ENCODE measurements at places on chromosomes 7 and 10.

DNA sequence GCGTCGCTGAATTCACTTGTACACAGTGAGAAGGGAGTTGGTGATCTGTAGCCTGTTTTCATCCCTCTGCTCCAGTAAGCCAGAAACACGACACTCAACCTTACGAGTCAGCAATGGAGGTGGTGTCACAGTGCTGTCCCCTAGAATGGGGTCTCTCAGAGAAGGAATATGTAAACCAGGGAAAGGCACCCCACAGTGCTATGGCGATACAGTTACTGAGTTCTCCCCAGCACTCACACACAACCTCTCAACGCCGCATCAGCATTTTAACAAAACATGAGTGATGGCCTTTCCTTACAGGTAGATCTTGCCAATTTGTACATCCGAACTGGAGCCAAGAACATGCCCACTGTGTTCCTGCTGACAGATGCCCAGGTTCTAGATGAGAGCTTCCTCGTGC, 196.3 kb downstream of the CDCA7L start:
- no peak for DNase-seq

DNA sequence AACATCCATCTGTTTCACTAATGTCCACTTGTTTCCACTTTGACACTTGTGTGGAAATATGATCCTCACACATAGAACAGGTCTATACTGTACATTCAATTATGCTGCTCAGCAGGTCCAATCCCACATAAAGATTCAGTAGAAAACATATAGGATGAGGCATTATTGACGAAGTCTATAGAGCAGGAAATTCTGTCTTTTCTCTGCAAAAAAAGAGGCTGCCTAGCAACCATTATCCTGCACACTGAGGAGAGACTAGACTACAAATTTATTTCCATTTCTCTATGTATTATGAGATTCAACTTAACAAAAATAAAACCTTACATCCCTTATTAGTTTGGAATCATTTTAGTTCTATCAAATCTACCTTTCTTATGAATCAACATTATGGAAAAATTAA, 204.6 kb upstream of the POM121L12 start:
- DNase-seq, result no peak

DNA sequence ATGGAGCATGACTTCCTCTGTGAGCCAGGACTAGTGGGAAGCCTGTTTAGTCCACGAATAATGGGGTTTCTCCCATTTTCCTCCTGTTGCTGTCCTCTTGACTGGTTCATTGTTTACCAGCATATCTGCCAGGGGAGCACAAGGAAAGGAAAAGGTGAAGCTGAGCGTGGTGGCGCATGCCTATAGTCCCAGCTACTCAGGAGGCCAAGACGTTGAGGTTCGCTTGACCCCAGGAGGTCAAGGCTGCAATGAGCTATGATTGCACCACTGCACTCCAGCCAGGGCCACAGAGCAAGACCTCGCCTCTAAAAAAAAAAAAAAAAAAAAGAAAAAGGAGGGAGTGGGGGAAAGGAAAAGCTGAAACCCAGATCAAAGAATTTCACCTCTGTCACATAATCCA, 5.8 kb upstream of the IL2RA start:
- no peak for DNase-seq

GRCh38 chr10:104966563-104967297, 325.6 kb downstream of the SORCS3 start:
- DNase-seq, result no peak

DNA sequence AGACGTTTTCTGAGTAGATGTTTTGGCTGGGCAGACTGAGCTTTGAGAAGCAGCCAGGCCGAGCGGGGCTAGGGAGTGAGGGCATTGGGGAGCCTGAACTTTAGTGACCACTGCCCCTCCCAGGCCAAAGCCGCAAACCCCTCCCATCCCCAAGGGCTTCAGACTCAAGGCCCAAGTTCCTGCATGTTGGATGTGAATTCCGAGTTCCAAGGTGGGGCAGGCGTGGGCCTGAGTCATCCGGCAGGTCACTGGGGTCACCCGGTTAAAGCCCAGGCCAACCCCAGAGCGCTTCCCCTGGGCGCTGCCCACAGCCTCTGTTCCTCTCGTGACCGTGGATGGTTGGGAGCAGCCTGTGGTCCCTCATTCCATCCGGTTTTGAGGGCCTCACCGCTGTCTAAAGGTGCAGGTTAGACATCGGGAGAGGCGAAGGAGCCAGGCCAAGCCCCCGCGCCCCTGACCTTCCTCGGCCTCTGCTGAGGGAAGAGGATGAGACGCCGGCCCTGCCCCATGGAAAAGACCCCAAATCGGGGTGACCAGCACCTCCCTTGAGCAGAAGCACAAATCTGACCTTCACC, 6.9 kb upstream of the PDGFA start:
- DNase-seq, result no peak

DNA sequence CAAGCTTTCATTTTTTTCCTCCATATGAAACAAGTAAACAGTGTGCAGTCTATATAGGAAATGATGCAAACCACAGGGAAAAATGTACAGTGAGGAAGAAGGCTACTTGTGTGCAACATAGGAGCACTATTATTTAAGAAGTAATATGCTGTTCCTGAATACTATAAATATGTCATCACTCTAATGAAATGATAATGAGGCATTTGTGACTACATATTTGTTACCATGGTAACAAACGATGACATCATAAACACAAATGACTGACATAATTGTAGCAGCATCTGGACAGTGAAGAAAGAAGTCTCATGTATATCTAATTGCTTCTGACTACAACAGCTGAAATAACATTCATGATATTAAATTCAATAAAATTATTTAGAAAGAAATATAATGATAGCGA, 164.8 kb downstream of the C7orf25 start:
- DNase-seq, result no peak

DNA sequence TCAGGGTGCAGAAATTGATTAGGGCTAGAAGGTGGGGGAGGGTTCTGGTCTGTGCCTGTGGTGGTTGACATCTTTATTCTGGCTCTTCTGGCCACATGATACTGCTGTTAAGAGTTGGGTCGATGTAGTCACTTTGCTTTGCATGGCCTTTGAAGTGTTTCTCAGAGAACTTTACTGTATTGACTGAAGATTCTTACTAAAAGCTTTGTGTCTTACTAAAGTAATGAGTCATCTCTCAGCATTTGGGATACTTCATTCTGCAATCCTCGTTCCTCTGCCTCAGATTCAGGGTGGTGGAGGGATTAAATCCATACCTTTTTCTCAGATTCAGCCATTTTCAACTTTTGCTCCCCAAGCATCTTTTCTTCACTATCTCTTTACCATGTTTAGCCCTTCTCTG, 38.6 kb downstream of the STEAP4 start:
- no peak for DNase-seq

- no peak for DNase-seq
These were observed 23.0 kb downstream of the ZFAND2A start for GRCh38 chr7:1136841-1137516.

- no peak for DNase-seq
These were observed 12.3 kb upstream of the GATA3 start for GRCh38 chr10:8041992-8042720.

- DNase-seq, result no peak
These were observed 24.5 kb upstream of the SEMA3C start for GRCh38 chr7:80943342-80943741.

DNA sequence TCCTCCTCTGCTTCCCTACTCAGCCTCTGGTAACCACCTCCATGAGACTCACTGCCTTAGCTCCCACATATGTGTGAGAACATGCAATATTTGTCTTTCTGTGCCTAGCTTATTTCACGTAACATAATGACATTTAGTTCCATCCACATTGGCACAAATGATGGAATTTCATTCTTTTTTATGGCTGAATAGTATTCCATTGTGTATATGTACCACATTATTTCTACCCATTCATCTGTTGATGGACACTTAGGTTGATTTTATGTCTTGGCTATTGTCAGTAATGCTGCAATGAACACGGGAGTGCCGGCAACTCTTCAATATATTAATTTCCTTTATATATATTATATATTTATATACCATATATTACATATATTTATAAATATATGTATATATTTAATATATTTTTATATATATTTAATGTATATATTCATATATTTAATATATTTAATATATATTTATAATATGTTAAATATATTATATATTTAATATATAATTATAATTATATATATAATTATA, 1046.9 kb downstream of the DNAJB9 start:
- no peak for DNase-seq

DNA sequence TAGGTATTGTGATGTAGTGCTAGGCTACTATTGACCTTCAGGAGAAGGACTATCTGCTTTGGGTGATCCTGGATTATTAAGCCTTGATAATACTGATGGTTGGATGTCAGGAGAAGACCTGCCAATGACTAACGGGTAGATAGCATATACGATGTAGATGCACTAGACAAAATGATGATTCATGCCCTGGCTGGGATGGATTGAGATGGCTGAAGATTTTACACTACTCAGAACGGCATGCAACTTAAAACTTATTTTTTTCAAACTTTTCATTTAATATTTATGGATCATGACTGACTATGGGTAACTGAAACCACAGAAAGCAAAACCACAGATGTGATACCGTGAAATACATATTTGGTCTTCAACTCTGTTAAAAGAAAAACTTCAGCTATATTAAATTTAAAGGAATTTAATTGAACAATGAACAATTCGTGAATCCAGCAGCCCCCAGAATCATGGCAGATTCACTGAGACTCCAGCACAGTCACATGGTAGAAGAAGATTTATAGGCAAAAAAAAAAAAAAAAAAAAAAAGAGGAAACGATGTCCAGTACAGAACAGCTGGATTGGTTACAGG, 124.6 kb upstream of the CDK13 start:
- no peak for DNase-seq

GRCh38 chr7:102463841-102464576, 654 bp downstream of the ALKBH4 start:
- DNase-seq, result no peak

DNA sequence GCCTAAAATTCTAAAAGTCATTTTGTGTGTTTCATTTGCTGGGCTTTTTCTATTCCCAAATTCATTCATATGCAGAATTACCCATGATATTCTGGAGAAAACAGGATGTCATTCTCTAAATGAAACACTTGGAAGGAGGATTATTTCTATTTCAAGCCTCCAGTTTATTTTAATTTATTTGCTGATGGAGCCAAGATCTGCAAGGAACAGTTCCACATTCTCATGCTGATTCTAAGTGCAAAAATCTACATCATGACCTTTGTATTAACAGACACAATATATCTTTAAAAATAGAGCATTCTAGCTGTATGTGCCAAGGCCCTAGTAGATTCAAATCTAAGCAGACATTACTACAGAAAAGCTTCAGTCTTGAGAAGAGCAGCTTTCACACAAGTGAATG, 51.3 kb upstream of the KCND2 start:
- no peak for DNase-seq

- DNase-seq, result no peak
These were observed 165.5 kb downstream of the RPS24 start for GRCh38 chr10:78199005-78199725.

GRCh38 chr7:107622429-107622828, 38.2 kb upstream of the SLC26A4 start:
- DNase-seq, result no peak

GRCh38 chr7:46100521-46100920, 179.4 kb upstream of the IGFBP3 start:
- no peak for DNase-seq

GRCh38 chr10:6347391-6347951, 144.7 kb downstream of the PFKFB3 start:
- DNase-seq, result no peak

- DNase-seq, result no peak
These were observed 44.7 kb upstream of the GPR26 start for GRCh38 chr10:123621492-123621891.

GRCh38 chr7:147079921-147080420, 963.4 kb downstream of the CNTNAP2 start:
- DNase-seq, result no peak

DNA sequence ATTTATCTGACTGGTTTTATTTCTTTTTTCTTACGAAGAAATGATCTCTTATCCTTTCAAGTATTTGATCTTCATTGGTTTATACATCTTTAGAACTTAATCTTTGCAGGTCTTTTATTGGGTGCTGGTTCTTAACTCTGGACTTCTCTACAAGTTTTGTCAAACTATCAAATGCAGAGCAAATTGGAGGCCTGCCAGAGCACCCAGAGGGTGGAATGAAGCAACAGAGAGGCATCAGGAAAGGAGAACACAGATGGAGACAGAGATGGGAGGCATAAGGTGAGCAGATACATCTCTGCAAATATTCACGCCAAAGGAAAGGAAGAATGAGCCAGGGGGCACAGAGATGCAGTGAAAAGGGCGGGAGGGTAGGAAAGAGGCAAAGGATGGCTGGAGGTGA, 130.3 kb downstream of the PKD1L1 start:
- DNase-seq, result no peak

DNA sequence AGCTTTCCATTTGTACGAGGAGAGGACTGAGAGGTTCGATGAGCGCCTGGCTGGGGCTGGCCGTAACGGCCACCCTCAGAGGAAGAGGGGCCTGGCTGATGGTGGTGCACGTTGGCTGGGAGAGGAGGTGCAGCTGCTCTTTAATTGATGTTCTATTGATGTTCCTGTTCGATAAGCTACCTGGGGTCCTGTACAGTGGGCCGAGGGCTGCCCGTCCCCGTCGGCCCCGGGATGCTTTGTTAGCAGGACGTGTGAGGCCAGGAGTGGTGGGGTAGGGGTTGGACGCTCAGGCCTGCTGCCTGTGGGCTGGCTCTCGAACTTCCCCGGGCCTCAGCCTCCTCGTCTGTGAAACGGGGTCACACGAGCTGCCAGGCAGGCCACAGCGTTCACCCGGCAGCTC, 25.4 kb downstream of the FAM20C start:
- no peak for DNase-seq

- no peak for DNase-seq
These were observed 4.4 kb downstream of the IFIT3 start for GRCh38 chr10:89332123-89332633.

DNA sequence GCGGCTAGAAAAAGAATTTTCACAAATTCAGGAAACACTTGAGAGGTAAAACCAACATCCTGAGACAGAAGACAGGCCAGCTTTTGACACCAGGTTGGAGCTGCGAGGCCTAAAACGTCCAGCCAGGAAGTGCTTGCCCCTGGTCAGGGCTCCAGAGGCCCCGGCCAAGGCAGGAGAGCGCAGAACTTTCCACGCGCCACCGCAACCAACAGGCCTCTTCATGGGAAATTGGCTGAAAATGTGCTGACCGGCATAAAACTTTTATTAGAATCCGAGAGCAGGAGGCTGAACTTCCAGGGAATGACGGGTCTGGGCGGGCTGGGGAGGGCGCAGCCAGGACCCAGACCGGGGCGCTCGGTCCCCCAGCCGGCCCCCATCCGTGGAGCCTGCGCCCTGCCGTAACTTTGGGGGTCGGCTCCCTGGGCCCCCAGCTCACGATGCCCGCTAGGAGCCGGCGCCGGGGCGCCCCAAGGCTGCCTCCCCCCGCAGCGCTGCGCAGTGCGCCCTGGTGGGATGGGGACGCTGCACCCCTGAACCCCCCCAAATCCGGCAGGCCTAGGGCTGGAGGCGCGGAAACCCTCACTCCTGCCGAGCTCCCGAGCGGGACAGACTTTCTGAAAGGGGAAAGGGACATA, 414.0 kb upstream of the MKI67 start:
- no peak for DNase-seq

GRCh38 chr7:28850699-28851098, 107.4 kb downstream of the TRIL start:
- DNase-seq, result no peak

GRCh38 chr7:110317541-110318265, 773.2 kb upstream of the LRRN3 start:
- DNase-seq, result no peak
